ENCODE measurements at places on chromosomes 12 and 14. TPM values are rescaled to one million over a fixed set of nuclear protein-coding genes. Genes with fewer than 3 reads are reported as not detected.

- DNase-seq: peak; percentile 15
Observed at GRCh38 chr14:101105045-101105444, 201.5 kb upstream of the RTL1 start.

- no peak for DNase-seq
Observed at GRCh38 chr14:92549859-92550230, 36.3 kb downstream of the RIN3 start.

DNA sequence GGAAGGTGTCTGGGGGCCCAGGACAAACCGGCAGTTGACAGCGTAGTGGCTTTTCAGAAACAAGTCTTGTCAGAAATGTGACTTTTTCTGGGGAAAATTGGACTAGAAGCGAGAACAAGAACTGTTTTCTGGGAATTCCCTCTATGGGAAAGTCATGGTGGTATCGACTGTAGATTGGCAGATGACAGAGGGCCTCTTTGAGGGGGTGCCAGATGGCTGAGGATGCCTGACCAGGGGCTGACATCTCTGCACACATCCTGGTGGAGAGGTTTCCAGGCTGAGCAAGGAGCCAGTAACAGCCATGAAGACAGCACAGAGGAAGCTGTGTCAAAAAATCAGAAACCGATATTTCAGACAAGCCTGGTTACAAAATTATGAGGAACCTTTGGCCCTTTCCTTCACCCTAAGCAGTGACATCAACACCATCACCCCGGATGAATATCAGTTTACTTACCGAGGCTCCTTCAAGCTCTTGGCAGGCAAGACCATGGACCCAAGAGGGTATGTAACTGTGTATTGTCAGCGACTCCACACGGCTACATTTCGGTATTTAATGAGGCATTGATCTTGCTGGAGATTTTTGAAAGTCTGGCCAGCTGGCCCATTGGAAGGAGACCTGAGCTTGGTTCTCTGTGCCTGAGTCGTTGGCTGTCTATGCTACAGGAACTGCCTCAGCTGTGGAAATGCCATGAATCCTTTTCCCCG, 1525.3 kb upstream of the TMEM132C start:
- DNase-seq: no peak

DNA sequence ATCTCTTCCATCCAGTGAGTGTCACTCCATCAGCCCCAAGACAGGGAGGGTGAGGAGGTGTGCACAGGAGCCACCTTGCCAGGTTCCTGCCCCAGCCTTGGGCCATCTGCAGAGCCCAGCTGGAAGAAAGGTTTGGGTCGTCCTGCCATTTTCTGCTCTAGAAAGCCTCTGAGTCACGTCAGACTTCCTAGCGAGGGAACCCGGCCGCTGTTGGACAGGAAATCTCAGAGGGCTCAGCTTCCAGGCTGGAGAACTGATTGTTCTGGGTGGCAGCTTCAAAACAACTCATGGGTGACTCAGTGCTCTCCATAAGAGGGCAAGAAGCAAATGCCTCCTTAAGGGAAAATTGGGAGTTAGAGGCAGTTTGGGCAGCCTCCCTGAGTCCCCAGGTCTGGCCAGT, 16.6 kb downstream of the HIP1R start:
- DNase-seq: no peak

DNA sequence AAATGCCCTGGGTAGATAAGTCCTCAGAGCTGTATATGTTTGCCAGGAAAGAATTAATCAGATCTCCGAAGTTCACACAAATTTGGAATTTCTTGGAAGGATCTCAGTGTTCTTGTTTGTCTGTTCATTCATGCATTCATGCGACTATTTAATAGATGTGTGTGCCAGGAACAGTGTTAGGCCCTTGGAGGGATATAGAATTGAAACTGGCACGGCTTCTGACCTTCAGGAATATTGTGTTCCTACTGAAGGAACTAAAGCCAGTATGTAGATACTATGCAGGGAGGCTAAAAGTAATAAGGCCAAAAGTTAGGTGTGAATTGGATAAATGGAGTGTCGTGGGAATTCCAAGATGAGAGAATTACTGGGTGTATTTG, 166.0 kb upstream of the NOS1 start:
- no peak for DNase-seq

DNA sequence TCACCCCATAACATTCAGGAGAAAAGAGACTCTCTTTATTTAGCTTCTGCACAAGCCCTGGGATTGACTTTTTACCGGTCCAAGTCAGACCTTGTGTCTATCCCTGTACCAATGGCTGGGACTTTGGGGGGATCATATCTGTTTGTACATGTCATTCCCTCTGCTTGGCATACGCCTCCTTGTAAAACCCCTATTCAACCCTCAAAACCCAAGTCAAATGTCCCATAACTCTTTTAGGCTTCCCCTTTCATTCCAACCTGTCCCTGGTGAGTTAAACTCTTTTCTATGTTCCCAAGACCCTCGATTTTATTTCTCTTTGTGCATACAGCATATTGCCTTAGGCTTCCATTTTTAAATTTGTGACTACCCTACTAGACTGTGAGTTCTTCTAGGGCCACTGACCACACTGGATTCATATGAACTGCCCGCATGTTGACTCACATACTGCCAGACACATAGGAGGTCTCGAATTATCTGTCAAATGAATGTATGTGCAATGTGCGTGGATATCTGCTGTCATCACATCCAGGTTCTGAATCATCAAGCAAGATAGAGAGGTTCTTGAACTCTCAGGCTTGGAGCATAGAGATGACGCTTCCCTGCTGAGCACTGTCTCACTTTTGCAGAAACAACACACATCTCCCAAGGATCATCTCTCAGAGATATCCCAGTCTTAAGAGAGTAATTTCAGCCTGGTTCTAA, 548.6 kb upstream of the TBX3 start:
- no peak for DNase-seq

DNA sequence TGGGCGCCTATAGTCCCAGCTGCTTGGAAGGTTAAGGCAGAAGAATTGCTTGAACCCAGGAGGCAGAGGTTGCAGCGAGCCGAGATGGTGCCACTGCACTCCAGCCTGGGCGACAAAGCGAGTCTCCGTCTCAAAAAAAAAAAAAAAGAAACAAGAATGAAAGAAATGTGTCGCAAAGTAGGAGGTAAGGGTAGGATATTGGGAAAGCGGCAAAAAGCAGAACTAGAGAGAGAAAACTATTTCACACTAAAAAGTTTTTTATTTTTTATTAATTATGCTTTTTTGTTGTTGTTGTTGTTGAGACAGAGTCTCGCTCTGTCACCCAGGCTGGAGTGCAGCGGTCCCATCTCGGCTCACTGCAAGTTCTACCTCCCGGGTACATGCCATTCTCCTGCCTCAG, 17.7 kb downstream of the SBNO1 start:
- DNase-seq: no peak

The MYF6 gene
- not detected for total RNA-seq

DNA sequence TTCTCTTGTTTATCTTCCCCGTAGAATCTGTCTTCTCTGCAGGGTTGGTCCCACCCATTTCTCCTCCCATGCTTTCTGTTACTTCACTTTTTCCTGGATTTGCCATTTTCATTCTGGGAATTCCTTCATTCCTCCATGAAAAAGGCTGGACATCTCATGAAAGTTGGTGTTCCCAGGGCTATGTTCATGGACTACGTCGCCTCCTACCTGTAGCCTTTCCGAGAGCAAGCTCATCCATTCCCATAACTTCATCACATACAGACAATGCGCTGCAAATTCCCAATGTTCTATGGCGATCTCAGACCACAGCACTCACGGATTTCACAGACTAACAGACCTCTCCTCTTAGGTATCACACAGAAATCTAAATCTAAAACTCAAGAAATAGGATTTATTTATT, 217.1 kb downstream of the EXOC5 start:
- DNase-seq: no peak

- DNase-seq: no peak
Observed at GRCh38 chr12:4203772-4204376, 69.7 kb upstream of the CCND2 start.

DNA sequence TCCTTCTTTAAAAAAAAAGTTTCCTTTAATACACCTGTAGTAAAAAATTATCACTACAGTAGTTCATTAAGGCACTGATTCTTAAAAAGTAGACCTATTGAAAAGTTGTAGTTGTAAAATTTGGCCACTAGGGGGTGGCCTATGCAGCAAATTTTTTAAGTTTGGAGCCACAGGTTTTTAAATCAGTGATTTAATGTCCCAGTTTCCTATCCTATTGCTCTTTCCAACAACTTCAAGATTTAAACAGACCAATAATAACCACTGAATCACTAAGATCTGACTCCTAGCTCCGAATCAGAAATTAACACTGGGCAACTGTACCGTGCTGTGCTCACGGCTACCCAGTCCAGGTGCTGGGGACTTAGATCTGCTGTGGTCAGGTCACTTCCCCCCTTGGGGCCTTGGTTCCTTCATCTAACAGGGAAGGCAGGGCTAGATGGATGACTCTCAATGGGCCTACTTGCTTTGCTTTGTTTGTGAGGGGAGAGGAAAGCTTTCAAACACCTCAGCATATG, 279.3 kb downstream of the MED13L start:
- DNase-seq: no peak

DNA sequence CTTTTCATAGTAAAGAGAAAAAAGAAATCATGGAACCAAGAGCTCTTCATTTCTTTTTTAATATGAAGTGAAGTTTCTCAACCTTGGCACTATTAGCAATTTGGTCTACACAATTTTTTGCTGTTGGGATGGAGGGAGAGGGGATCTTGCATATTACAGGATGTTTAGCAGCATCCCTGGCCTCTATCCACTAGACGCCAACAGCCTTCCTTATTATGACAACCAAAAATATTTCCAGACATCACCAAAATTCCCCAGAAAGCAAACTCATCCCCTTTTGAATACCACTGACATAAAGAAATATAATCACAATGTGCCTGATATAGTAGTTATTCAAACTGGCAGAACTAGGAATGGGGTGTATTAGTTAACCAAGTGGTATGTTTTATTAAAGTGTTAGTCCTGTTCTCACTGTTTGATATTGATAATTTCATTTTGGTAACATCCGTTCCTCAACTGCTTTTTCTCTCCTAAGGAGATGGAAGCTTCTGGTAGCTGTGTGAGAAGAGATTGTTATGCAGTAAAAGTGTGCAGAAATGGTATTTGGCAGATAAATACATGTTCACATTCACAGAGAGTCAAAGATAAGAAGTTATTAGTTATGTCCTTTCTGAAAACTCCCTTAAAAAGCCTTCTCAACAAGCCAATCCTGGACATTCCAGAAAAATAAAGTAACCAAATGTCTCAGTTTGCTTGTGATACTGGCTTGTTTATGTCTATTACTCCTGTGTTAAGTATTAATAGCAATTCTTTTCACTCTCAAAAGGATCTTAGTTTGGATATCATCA, 699.9 kb downstream of the C12orf50 start:
- DNase-seq: no peak

GRCh38 chr14:98908050-98908449, 363.9 kb downstream of the BCL11B start:
- no peak for DNase-seq

GRCh38 chr12:89731089-89731488, 22.5 kb upstream of the ATP2B1 start:
- no peak for DNase-seq

DNA sequence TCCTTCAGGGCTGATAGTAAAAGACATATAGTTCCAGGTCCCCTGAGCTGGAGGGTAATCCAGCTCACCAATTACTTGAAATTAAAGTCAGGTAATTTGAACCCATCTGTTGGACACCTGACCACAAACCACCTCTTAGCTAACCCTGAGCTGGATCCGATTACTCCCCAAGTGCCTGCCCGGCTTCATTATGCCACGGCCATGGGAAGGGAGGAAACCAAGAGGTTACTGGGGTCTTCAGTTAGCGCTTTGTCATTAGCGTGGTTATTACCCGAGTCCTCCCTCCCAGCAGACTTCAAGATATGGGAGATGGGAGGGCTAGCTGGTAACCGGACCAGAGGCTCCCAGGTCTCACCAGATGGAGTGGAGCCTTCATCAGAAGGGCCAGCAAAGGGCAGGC, 1071.4 kb downstream of the BCL11B start:
- DNase-seq: no peak

DNA sequence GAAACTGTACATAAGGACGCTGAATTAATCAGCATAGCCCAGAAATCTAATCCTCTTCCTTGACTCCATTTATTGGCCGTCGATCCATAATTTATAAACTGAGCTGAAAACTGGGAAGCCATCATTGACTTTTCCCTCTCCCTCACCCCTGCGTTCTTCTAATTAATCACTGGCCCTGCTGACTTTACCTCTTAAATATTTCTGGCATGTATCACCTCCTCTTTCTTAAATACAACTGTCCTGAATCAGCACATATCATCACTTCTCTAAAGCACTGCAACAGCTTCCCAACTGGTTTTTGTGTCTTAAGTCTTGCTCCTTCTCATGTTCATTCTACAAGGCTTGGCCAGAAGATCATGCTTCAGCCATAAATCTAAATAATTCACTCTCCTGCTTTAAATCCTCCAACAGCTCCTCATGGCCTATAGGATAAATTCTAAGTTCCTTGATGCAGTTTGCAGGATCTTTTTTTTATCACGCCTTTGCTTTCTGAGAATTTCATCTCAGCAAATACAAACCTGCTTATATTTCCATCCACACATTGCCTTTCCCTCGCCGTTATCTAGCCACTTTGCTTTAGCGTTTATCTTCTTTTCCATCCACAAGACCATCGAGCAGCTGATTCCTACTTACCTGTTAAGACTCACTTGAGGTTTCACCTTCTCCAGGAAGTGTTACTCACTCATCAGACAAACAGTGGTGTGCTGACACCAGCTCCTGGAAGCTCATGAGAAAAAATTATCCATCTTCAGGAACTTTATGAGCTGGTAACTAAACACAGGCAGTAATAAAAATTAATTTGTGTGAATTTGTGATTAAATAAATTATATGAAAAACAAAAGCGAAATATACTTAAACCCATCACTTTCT, 295.6 kb upstream of the FLRT2 start:
- DNase-seq: no peak

DNA sequence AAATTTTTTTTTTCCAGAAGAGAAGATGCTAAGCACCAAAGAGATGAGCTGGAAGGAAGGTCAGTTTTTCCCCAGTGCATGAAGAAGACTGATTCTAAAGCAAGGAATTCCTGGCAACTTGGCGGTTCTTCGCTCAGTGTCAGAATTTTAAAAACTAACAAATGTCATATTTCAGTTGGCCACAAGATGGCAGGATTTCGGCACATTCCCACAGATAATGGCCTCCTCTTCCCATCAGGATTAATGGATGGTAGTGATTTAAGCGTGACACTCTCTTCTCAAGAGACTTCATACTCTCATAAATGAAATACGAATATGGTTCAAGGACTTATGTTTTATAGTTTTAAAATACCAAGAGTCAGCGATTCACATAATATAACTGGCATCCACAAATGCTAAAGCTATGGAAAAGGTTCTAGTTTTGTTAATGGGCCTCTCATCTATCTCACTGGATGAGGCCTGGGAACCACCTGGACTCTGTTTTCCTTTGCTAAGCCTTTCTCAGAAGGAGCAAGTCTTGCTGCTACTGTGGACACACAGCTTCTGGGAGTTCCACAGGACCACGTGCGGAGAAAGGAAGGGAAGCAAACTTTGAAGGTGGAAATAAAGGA, 46.1 kb upstream of the PTPRO start:
- DNase-seq: no peak
